ENCODE measurements at places on chromosomes 3 and 15. TPM values are rescaled to one million over a fixed set of nuclear protein-coding genes. Genes with fewer than 3 reads are reported as not detected.
A peak's percentile ranks its signal among the peaks of the same experiment; 100 is the strongest.

DNA sequence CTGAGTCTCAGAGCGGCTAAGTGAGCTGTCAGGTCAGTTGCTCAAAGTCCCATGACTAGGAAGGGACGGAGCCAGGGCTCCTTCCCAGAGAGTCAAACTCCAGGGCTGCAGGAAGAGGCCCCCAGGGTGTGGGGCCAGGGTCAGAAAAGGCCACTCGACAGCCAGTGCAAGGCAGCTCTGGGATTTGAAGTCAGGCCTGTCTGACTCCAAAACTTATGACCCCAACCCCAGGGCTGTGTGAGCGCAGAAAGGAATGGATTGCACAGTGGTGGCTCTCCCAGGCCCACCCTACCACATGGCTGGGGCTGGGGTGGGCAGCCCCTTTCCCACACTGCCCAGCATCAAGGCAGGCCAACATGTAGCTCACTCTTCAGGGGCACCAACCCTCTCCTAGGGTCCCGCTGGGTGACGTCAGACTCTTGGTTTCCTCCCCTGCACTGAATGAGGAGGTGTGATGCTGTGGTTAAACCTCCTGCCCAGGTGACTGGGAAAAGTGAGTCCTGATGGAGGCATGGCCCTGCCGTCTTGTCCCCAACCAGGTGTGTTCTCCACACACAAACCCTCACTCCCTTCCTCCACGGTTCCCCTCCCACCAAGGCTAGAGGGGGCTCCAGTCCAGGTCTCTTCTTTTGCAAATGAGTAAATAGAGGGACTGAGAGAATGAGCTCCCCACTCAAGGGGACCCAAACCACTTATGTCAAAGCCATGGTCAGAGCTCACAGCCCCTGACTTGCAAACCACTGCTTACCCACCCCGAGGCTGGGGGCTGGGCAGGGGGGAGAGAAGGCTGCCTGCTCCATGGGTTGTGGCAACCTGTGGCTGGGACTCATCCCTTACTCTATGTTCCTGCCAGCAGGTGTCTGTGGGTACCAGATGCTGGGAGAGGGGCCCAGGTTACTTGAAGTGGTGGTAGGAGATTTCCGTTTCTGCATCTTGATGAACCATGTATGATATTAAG is 23.8 kb upstream of the CORO2B start:
- no peak for DNase-seq

DNA sequence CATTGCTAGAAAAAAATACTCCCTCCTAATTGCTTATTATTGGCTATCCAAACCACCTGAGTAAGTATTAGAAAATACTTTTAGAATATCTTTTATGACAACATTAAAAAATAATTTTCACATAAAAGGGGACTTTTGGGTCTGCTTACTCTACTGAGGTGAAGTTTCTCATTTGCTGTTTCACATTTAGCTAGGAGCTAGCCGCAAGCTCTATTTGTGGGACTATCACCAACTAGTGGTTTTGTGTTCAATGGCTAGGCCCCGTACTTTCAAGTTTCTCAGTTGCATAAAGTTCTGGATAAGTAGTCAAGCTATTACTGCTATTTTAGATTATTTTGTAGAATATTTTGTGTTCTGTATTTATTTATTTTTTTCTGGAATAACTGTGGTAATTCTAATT is 244.2 kb upstream of the SLITRK3 start:
- DNase-seq = no peak

GRCh38 chr3:171459942-171460724 is at the start of gene TNIK:
Gene TNIK, minus strand, starts transcription at chr3:171460405. Its CDS starts 342 bp downstream, at chr3:171460063.
- peak; percentile 84 for DNase-seq

DNA sequence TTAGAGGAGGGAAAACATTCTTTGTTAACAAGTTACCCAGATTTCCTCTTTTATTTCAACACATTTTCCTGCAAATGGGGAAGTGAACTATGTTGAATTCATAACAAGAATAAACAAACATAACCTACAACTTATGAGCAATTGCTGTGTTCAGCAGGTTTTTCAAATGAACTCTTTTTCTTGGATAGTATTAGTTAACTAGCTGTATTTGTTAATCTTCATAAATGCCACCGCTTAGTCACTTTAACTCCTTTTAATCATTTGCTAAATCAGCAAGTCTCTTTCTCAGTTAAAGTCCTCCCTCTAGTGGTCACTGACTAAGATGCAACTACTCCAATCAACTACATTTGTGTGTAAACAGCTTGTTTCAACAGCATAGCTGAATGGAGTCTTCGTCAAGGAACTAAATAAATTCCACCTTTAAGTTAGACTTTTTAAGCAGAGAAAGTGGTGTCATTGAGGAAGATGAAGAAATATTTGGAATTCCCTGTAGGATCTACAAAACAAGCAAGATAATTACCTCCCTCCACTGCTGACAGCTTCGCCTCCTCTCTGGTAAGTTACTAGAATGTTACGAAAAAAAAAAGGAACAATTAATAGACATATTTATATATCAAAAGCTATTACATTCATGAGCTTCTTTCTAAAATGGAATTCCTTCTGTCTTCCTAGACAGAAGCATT is 1122.0 kb downstream of the ROBO1 start:
- DNase-seq = no peak

GRCh38 chr3:25903371-25904129 is 113.7 kb downstream of the OXSM start:
- DNase-seq = no peak

GRCh38 chr3:69710153-69710977 is 28.9 kb upstream of the MITF start:
- DNase-seq = no peak

DNA sequence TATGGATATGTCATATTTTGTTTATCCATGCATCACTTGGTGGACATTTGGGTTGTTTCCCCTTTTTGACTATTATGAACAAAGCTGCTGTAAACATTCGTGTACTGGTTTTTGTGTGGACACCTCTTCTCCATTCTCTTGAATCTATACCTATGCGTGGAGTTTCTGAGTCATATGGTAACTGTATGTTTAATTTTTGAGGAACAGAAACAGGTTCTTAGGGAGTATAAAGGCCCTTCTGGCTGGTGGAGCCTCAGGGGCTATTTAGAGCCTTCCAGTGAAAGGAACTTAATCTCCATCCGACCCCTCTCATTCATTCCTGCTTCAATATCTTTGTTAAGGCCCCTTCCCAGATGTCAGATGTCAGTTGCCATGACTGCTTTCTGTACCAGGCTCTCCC is 14.1 kb upstream of the CTXND1 start:
- no peak for DNase-seq

GRCh38 chr15:78210349-78210717 is 24.0 kb downstream of the ACSBG1 start:
- peak; percentile 10 for DNase-seq

DNA sequence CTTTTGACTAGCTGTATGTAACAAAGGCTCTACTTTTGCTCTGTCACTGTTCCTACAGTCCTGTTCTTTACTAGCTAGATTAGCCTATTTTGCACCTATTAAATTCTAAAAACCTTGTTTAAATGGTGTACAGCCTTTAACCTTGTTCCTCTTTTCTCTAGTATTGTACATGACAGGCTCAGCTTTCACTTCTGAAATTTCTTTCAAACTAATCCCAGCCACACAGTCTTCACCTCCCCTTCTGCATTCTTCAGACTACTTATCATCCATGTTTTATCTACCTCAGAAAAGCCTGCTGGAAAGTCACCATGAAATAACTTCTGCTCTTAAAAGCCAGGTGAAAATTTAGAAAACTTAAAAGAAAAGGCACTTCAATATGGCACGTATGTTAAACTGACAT is 122.4 kb downstream of the NECTIN3 start:
- DNase-seq = no peak

DNA sequence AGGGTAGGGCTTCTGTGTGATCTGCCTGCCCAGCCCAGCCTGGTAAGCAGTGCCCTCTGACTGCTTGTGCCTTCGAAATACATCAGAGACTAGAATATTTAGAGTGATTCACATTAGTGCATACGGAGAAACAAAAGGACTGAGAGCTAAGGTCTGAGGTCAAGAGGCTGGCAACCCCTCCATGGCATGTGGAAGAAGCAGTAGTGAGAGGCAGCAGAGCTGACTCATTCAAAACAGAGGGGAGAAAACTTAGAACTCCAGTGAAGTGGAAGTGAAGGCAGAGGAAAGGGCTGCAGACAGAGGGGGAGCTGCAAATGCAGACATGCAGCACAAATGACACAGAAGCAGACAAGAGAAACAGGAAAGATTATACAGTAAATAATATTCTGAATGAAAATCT is 61.6 kb downstream of the ULK4 start:
- DNase-seq = no peak

GRCh38 chr15:36808411-36809160 is 229.2 kb downstream of the CDIN1 start:
- no peak for DNase-seq

DNA sequence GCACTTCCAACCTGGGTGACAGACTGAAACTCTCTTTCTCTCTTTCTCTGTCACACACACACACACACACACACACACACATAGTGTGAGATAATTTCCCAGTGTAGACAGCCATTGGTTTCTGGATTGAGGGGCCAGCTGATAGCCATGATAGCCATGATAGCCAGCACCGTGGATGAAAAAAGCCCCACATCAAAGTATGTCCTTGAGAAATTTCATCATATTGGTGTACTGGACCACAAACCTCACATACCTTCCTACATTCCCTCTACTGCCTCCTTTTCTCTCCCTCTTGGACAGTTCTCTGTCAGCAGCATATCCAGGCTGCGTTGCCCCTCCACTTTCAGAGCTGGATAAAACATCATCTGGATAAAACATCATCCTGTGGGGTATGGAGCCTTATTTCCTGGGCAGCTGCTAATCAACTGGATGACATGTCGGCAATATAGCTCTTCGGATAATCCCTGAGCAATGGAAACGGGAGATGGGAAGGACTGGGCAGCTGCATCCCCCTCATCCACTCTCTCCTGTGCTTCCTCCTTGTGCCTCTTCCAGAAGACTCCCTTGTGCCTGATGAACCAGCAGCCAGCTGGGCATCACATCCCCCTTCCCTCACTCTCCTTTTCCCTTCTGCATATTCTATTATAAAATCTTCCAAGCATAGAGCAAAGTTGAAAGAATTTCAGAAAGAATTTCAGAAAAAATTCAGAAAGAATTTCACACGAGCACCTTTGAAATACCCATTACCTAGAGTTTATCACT is 39.3 kb downstream of the GRK7 start:
- DNase-seq = no peak

DNA sequence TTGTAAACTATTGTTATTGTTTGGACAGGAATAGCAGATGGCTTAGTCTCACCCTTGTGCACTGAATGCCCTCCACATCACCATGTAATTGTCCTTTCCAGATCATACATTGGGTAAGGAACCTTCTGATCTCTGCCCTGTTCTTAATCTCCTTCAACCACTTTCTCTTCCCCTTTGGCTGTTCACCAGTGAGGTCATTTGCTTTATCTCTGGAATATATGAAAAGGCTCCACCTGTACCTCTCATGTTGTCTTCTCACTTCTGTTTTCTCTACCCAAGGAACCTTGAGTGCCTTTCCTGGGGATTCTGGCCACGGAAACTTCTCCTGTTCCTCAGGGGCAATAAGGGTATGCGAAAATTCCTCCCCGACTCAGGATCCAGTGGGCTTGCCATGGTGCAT is 28.5 kb downstream of the MCTP2 start:
- no peak for DNase-seq

DNA sequence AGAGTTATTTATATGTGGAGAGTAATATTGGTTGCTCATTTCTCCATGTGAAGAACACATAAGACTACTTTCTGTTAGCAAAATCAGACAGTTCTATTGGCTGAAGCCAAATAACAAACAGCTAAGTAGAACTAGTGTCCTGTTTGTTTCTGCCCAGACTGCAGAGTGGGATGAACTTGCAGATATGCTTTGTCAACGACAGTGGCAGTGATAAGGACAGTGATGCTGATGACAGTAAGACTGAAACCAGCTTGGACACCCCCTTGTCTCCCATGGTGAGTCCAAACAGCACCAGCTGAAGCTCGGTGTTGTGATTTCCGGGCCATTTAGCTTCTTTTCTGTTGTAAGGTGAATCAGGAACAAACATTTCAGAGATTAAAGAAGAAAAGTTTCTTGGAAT is 102.6 kb upstream of the IL12A start:
- no peak for DNase-seq

GRCh38 chr3:150142936-150143335 is 172.2 kb upstream of the PFN2 start:
- DNase-seq = no peak

GRCh38 chr3:15382405-15382923 is 44.9 kb downstream of the METTL6 start:
- no peak for DNase-seq

GRCh38 chr15:101239724-101240136 is 12.1 kb downstream of the CHSY1 start:
- no peak for DNase-seq

GRCh38 chr3:188947401-188948280 is 224.1 kb upstream of the TPRG1 start:
- DNase-seq = peak; percentile 98

DNA sequence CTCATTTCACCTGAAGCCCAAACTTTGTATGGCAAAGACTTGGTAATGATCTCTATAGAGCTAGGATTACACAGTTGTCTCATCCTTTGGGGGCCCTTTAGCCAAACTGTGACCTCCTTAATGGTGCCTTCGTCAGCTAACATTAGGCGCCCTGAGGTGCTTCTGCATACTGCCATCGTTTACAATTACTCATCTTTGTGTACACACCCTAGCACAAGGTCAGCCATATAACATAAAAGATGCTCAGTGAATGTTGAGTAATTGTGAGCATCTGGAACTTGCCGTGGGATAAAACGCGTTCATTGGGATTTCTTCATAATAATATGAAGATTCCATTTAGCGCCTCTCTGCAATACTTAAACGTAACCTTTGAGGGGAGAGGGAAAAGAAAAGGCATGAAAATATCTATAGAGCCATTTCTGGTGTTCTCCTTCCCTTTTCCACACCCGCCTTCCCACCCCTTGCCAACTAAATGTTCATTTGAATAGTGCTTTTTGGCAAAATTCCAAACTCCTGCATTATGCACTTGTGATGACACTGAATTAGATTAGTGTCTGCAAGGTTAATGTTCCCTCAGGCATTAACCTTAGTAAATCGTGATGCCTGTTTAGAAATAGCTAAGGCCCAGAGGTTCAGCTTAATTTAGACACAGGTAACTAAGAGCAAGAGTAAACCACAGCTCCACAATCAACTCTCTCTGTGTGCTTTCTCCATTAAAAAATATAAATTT is 990 bp upstream of the ZNF148 start:
- no peak for DNase-seq

GRCh38 chr3:119289404-119289770 is 4.8 kb upstream of the ARHGAP31 start:
- no peak for DNase-seq

TMEM39A gene
- 53.7 TPM for total RNA-seq

GMNC gene
- under 0.01 TPM for total RNA-seq

GATA2 gene
- total RNA-seq = 6.6 TPM

SYNM gene
- 319 TPM for total RNA-seq
